HL-60 (cell line): ENCODE measurements at places on chromosomes 2 and 18.

DNA sequence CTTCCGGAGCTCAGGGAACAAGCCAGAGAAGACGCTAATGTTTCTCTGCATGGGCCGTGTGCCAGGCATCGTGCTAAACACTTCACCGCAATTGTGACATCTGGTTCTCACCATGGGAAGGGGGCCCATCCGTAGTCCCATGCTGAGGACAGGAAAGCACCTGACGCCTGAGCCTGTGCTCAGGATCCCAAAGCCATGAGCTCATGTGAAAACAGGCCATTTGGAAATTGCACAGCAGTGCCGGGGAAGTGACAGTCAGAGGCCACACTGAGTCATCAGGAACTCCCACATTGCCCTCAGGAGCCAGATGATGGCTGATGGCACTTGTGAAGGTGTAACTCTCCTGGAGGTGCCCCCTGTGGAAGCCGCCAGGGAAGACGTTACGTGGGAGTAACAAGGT is 141.0 kb downstream of the INHBB start:
- DNase-seq = no peak

DNA sequence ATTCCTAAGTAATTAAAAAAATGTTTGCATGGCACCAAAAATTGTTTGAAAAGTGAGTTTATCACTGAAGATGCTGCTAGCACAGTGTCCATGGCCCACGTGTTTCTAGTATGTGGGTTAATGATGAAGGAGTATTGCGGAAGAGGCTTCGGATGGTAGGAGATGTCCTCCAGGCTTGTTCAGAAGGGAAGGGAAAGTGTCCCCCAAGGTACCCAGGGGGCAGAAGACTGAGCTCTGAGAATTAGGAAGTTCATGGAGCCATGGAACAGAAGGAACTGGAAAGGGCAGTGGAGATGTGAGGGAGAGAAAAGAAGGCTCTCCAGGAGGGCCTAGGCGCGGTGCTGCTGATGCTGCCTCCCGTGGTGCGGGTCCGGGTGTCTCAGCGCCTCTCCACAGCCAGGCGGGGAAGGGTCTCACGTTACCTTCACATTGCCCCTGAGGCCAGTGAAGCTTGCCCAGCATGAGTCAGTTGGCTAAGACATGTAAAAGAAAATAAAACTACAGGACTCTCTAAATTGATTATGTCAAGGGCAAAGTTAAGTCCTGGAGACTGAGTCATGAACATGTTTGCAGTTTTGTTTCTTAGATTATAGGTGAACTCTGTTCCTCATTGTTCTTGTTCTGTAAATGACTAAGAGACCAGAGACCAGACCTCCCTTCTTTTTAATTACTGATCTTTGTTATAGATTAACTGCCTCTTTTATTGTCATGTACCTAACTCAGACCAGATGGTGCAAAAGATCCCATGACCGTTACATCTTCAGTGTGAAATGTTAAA is 89.0 kb downstream of the MTCL1 start:
- no peak for DNase-seq

- no peak for DNase-seq
These were observed 124.6 kb downstream of the SPOPL start for GRCh38 chr2:138626148-138626547.

- DNase-seq = no peak
These were observed 51.5 kb upstream of the LYPD6 start for GRCh38 chr2:149278872-149279264.

DNA sequence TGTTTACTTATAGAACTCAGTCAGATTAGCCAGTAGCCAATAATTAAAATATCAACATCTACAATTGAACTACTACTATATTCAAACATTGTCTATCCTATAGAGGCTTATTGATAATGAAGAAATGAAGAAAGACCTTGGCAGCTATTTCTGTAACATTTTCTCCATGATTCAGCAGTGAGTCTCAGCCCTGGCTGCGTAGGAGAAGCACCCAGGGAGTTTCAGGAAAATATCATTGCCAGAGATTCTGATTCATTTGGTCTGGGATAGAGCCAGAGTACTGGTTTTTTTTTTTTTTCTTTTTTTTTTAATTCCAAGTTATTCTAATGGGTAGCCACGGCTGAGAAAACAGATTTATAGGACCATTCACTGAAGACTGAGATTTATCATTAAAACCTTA is 404.8 kb downstream of the TXNL1 start:
- no peak for DNase-seq

DNA sequence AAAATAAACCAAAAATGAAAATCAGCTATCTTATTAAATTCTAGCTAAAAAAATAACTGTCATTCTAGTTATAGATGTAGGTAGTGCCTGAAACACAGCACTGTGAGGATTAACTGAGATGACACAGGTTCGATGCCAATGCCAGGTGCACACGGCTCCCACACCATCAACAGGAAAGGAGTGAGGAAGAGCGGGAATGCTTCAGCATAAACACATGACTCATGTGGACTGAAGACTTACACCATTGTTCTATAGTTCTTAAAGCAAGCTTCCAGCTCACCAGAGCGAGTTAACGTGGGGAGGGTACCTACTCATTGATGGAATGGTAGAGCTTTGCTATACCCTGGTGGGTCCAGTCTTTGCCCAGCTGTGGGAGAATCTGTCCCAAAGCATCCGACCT is 76.7 kb downstream of the EMILIN2 start:
- DNase-seq = no peak

DNA sequence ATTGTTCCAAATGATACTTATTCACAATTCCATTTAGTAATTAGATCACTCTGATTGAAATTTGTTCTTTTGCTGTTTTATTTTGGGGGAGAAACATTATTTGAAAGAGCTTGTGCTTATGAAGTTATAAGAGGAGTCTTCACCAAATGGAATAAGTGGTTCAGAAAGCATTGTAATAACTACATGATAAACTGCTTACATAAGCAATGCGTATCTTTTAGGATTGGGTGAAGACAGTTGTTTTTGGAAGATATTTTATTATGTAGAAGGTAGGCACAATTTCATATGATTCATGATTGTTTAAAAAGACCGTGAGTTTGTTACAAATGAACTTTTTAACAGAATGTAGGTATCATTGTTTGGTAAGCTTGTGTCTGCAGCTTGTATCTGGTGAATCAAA is 14.5 kb downstream of the ZNF638 start:
- no peak for DNase-seq

GRCh38 chr18:68721681-68722583 is 7.0 kb upstream of the TMX3 start:
- DNase-seq = peak; percentile 22

GRCh38 chr2:202545931-202546330 is 88.8 kb upstream of the FAM117B start:
- no peak for DNase-seq

DNA sequence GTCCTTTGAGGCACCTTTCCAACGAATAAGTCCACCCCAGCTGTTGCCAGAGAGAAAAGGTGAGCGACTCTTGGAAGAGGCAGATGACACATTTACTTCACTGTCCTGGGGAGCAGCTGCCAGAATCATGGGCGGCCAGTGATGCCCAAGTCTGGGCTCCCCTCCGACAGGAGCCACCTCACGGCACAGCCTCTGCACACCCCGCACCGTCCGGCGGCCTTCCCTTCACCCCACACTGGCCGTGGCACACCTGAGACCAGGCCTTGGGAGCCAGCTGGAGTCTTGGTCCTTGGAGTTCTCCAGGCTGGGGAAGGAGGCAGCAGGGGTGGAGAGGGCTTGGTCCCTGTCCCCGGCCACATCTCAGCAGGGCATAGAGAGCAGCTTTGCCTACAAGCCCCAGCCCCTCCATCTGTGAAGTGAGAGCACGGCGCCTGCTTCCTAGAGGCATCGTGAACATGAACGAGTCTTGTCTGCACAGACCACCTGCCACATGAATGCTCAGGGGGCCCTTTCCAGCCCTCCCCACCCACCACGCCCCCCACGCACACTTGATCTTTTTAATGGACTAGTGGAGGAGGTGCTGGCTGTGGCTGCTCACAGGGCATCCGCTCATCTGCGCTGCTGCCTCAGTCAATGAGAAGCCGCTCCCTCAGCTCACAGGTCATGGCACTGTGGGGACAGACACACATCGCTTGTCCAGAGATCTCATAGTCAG is 400.2 kb upstream of the MYT1L start:
- no peak for DNase-seq

- no peak for DNase-seq
These were observed 6.2 kb downstream of the KCNJ13 start for GRCh38 chr2:232770207-232770606.

DNA sequence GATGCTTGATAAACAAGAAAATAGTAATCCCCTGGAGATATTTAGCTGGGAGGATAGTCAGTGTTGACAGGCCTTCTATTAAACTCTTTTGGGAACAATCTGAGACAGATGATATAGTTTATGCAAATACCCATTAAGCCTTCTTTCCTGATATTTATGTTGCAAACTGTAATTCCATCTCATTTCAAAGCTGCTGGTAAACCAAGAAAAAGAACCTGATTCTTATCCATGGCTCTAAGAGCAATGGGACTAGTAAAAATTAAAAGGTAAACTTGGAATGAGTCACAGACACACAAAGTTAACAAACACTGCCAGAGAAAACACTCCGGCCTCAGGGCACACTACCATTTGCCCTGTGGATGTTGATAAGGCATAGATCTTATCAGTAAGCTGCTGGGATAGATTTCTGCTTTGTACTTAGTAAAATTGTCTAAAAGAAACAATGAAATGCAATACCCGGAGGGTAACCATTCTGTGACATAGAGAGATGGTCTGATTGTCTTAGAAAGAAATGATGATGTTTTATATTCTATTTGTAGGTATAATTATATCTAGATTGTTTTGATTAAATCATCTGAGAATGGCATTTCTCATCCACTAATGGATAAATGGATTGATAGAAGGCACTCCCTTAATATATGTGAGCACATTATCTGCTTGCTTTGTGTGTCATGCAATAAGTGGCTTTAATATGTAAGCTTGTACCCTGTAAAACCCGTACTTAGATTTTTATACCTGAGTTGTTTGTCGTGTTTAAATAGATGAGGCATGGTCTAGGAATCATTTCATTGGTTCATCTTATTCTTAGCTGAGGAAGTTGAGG is 13.2 kb downstream of the GALR1 start:
- DNase-seq = no peak

DNA sequence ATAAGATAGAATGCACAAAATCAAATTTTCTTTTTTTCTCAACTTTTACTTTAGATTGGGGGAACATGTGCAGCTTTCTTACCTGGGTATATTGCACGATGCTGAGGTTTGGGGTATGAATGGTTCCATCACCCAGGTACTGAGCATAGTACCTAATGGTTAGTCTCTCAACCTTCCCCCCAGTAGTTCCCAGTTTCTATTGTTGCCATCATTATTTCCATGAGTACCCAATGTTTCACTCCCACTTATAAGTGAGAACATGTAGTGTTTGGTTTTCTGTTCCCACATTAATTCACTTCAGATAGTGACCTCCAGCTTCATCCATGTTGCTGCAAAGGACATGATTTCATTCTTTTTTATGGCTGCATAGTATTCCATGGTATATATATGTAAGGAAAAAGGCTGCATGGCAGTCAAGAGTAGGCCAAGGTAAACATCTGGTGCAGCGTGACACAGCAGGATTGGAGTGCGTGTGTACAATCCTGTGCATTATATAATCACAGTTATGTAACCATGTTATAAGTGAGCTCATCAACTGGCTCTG is 10.5 kb upstream of the C2orf42 start:
- no peak for DNase-seq

DNA sequence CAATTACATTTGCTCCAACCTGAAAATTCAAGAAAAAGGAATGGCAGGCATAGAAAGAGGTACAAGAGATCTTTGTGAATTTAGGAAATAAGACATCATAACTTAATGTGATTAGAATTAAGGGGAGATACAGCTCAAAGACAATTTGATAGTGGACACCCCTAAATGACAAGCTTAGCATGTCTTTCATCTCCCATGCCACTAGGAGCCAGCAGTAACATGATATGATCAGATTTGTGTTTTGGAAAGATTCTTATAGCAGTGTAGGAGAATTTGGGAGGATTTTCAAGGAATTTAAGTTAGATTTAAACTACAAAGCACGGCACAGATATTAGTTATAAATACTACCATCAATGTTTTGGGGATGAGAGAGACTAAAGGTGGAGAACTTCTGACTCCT is 340.8 kb downstream of the RDH14 start:
- DNase-seq = no peak

GRCh38 chr2:240308111-240308651 is 127.3 kb upstream of the GPC1 start:
- no peak for DNase-seq

DNA sequence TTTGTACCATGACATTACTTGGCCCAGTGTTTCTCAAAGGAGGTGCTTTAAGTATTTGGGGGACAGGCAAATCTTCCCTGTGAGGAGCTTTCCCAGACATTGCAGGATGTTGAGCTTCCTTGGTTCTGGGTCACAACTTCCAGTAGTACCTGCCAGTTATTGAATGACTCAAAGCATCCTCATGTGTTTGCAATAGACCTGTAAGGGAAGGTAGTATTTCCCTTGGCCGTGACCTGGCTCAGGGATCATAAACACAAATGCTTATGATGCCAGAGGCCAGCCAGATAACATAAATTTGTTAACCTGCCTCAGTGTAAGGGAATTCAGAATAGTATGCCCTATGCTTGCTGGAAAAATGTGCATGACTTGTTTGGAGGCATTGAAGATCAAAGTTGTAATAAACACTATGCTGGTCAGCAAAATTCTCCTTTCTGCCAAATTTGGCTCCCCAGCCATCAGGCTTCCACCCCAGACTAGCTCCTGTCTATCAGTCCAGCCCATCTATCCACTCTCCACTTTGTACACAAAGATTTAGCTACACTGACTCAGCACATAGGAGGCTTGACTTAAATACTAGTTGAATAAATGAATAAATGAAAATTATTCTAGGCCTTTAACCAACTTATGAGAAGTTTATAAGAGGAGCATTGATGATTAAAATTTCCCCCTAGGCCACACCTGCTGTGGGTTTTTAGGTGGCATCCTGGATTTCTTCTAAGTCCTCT is 102.0 kb upstream of the EFEMP1 start:
- no peak for DNase-seq

- DNase-seq = peak; percentile 57
These were observed 147.0 kb upstream of the KLHL14 start for GRCh38 chr18:32919799-32920198.
